Heart right ventricle (tissue), 16 donors: ENCODE measurements at places on chromosomes 16 and 17. TPM values are rescaled to one million over a fixed set of nuclear protein-coding genes. Genes with fewer than 3 reads are reported as not detected.

Gene ABCA3
- total RNA-seq: 9.8 TPM

Gene CCDC144A
- total RNA-seq: 3.4 TPM

Gene CBLN1
- total RNA-seq: 1.5 TPM

Gene CCDC78
- total RNA-seq: 0.25 TPM

DNA sequence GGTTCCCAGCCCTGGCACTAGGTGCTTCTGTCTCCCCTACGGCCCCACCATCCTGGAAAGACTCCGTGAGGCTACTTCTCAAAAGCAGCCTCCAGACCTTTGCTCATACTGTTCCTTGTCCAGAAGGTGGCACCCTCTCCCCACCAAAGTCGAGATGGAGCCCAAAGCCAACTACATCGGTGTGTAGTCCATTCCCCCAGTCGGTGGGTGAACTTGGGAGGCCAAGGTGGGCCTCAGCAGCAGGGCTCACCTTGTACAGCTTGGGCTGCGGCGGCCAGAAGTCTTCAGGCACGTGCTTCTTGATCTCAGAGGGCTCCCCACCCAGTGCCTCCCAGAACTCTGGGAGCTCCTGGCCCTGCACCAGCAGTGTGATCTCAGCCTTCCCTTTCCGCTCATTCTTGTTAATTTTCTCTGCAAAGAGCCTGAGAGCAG, 10.2 kb downstream of the FLII start:
- peak; percentile 51 for DNase-seq

GRCh38 chr17:28949185-28950016, 1.9 kb downstream of the PHF12 start:
- DNase-seq: peak; percentile 66

- no peak for DNase-seq
Measured at GRCh38 chr16:67430504-67430976, 381 bp upstream of the HSD11B2 start.

- DNase-seq: no peak
Measured at GRCh38 chr16:88059701-88060386, 108.6 kb downstream of the BANP start.

DNA sequence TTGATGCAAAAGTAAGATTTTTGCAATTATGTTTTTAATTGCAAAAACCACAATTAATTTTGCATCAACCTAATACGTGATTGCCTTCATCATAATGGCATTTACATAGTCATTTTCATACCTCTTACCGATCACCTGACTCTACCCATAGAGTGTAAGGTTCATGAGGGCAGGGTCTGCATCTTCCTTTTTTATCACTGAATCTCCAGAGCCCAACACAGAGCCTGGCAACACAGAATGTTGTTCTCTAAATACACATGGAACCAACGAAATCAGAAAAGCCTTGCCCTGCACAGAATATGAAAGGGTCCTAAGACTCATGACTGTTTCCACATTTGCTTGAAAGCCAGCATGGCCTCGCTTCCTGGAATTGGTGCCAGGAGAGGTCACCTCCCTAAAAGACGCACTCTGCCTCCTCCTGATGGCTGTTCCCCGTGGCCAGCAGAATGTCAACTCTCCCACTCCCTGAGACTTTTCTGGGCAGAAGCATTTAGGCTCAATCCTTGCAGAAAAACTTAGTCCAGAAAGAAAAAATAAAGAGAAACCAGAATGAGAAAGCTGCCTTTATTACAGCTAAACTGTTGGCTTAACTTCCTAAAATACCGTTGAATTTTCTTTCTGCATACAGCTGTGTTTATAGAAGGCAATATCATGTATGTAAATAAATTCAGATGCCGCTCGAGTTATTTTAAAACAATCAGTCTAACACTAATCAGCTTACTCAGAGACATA, 327.8 kb upstream of the MAF start:
- no peak for DNase-seq

DNA sequence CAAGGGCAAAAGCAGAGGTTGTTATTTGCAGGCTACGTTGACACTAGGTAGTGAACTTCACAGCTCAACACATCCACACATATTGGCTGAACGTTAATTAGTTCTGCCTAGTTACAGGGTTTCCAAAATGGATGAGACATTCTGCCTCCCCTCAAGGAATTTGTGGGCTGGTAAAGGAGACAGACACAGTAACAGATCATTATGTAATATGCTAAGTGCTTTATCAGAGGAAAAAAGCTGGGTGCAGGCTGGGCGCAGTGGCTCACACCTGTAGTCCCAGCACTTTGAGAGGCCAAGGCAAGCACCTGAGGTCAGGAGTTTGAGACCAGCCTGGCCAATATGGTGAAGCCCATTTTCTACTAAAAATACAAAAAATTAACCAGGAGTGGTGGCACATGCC, 26.2 kb downstream of the BMERB1 start:
- no peak for DNase-seq

- DNase-seq: no peak
Measured at GRCh38 chr17:28959471-28959871, 8.2 kb upstream of the PHF12 start.

DNA sequence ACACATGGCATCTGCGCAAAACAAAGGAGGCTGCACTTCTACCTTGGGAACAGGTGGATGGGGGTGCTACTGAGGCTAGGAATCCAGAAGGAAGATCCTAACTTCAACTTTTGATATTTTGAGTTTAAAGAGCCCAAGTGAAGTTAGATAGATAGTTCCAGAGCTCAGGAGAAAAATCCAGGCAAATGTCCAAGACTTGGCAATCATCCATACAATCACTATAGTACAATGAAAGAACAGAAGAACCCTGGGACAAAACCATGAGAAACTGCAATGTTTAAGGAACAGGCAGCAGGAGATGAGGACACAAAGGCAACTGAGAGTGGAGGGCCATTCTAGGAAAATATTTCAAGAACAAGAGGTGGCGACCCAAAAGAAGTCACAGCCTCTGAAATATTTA, 12.4 kb downstream of the CDYL2 start:
- DNase-seq: no peak

DNA sequence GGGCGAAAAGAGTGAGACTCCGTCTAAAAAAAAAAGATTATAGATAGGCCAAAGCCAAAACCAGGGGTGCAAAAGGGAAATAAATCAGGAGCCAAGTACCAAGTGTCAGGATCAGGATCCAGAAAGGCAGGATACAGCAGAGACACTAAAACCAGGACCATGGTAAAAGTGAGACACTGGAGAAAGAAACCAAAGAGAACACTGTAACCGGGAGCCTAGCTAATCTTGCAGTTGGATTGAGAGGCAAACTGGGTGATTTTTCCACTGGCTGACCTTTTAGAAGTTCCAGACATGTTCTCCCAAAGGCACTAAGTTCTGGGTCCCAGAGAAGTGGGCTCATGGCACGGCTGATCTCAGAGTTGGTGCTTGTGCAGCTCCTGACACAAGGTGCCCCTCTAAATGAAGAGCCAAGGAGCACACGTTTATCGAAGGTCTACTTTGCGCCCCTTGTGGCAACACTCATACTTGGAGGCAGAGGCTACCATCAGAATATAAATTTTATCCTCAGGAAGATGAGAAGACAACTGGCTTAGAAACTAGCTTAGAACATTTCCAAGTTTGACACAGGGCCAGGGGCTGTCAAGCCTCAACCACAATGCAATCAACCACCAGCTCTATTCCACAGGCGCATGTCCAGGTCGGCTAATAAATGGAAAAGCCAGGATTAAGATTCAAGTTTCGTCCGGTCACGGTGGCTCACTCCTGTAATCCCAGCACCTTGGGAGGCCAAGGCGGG, 27.5 kb upstream of the HELZ start:
- no peak for DNase-seq

- DNase-seq: peak; percentile 48
Measured at GRCh38 chr17:42618442-42619150, 9.1 kb downstream of the TUBG1 start.
